Fibroblast of mammary gland (primary cell): ENCODE measurements at places on chromosomes 2 and 18.

DNA sequence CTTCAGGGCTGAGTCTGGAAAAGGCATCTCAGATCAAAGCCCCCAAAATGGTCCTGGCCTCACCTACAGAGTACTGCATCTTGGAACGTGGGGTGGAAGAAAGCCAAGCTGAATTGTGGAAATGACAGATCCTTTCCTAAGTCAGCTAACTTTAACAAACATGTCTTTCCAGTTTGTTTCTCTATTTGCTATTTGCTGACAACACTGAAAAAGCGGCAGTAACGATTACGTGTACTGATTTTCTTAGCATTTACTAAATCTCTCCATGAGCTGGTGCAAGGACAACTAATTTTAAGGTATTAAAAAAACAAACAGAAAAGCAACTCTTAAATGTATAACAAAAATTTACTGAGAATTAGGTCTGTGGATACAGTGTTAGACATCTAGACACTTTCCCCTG, 1.1 kb downstream of the HIBCH start:
- DNase-seq, result peak; percentile 10

- peak; percentile 86 for DNase-seq
Measured at GRCh38 chr2:13821255-13821880, 811.1 kb upstream of the LRATD1 start.

DNA sequence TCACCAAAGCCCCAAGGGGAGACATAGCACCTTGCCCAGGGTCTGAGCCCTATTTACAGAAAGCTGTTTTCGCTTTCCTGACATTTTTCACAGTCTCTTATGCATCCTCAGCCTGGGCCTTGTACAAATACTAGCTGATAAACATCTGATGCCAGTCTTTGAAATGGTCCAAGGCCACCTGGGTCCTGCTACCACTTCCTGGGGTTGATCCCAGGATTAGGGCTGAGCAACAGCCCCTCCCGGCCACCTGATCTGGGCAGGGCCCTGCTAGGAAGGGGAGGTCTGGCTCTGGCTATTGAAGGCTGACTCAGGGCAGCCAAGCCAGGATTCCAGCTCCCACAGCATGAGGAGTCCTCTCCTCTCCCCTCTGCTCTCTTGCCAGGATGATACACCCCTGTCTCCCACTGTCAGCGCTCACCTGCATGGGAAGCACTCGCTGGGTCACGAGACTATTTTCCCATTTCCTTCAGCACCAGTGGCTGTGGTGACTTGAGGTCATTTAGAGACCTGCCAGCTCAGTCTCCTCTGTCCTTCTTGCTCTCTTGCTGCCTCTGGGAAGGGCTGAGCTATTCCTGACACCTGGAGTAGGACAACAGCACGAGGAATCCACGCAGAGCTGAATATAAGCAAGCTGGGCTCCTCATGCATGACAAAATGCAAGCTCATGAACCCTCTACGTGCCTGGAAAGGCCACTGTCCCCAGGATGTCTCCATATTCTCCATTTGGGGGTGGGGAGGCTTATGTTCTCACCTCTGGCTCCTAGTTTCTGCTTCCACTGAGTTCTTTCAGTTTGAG, 53.0 kb upstream of the LGALSL start:
- no peak for DNase-seq

- DNase-seq, result peak; percentile 17
Measured at GRCh38 chr2:61910603-61911002, 5.1 kb downstream of the COMMD1 start.

GRCh38 chr18:56538746-56539145, 99.6 kb downstream of the TXNL1 start:
- DNase-seq, result peak; percentile 69

GRCh38 chr2:237835372-237835771, 24.1 kb upstream of the RAMP1 start:
- no peak for DNase-seq

DNA sequence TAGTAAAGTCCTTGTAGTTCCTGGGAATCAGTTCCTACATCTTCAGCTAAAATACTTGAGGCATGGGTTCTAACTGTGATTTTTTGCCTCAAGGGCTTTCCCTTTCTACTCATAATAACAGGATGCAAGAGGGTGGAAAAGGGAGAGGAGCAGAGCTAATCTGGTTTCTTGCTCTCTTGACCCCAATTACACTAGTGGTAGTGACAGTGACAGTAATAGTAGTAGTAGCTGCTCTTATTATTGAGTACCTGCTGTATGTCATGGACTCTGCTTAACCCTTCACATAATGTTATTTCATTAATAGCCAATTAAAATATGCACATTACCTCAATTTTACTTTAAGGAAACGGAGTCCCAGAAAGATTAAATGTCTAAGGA, 214.8 kb upstream of the HNRNPA3 start:
- DNase-seq, result no peak

DNA sequence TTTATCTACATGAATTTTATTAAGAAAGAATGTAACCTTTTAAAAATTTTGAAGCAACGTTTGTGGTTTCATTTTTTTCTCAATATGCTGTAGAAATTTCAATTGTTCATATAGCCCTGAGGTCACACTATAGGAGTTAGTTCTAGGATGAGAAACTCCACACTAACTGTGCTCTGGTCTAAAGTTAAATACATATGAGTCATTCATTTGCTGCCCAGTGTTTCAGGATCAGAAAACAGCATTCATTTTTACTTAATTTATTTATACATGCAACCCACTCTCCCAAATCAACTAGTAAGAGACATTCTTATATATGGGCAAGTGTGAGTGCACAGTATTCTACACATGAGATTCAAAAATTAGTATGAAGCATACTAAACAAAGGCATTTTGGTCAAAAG, 137.9 kb downstream of the DOCK10 start:
- DNase-seq, result peak; percentile 59

DNA sequence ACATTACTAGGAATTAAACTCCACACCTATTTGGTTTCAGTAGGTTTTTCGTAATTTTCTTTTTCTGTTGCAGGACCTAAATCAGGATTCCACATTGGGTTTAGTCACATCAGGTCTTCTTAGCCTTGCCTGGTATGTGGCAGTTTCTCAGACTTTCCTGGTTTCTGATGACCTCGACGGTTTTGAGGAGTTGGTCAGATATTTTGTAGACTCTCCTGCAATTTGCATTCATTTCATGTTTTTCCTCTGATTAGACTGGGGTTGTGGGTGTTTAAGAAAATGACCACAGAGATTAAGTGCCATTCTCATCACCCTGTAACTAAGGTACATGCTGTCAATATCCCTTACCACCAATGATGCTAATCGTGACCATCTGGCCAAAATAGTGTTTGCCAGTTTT, 97.3 kb upstream of the ST6GAL2 start:
- DNase-seq, result no peak

GRCh38 chr2:109500910-109501309, 112.9 kb downstream of the SEPTIN10 start:
- no peak for DNase-seq

GRCh38 chr2:8573234-8573941, 108.5 kb upstream of the ID2 start:
- no peak for DNase-seq

DNA sequence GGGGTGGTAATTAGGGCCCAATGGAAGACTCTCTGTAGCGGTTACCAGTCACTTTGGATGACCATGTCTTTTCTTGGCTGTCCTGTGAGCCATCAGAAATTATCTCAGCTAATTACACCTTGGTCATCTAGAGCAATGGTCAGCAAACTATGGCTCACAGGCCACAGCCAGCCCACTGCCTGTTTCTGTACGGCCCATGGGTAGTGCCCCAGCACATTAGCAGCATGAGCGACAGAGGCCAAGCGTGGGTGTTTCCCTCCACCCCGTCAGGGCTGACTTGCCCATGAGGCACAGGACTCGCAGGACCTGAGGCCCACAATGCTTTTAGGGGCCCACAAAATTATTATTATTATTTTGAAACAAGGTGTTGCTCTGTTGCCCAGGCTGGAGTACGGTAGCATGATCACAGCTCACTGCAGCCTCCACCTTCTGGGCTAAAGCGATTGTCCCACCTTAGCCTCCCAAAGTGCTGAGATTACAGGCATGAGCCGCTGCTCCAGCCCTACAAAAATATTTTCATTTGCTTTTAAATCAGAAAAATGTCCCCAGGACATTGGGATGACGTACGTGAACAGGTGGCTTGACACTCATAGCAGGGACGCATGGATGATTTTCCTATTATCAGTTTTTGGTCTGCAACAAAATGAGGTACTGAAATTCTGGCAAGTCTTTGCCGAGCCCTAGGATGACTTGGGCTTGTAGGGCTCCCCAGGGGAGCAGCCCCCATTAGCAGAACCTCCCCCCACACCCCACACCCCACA, 29.3 kb upstream of the CEP68 start:
- no peak for DNase-seq

DNA sequence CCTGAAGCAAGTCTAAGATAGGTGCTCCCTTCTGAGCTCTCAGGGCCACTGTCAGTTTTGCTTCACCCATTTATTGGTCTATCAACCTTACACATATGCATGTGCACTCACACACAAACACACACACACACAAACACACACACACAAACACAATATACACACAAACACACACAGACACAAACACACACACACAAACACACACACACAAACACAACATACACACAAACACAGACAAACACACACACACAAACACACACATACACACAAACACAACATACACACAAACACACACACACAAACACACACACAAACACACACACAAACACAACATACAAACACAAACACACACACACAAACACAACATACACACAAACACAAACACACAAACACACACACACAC, 181.6 kb upstream of the KLHL29 start:
- DNase-seq, result no peak

DNA sequence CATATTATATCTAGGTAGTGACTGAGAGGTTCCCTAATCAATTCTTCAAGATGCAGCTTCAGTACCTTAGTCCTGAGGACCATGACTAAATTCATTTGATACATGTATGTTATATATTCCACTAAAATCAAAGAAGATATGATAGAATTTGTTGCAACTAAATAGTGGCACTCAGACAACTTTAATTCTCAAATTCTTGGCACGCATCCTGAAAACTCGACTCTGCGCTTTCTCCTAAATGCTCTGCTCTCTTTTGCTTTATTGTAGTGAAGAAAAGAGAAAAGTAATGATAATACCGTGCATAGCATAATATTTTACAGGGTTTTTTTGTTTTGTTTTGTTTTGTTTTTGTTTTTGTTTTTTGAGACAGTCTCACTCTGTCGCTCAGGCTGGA, 475.3 kb downstream of the ARHGAP15 start:
- DNase-seq, result no peak

DNA sequence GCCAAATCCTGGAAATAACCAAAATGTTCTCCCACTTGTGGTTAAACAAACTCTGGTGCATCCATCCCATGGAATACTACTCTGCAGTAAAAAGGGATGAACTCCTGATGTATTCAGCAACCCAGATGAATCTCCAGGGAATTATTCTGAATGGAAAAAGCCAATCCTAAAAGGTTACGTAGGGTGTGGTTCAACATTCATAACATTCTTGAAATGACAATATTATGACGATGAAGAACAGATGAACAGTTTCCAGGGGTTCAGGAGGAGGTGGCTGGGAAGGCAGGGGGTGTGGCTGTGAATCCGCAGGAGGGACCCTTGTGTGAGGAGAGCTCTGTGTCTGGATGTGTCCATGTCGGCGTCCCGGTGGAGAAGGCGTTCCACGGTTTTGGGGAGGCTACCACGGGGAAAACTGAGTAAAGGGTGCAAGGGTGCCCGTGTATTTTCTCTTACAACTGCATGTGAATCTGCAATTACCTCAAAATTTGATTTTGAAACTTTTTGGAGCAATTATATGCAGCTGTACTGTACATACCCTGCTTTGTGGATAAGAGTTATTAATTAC, 47.3 kb downstream of the KCNG2 start:
- no peak for DNase-seq

GRCh38 chr2:36351736-36352349, 3.7 kb upstream of the CRIM1 start:
- DNase-seq, result peak; percentile 70

DNA sequence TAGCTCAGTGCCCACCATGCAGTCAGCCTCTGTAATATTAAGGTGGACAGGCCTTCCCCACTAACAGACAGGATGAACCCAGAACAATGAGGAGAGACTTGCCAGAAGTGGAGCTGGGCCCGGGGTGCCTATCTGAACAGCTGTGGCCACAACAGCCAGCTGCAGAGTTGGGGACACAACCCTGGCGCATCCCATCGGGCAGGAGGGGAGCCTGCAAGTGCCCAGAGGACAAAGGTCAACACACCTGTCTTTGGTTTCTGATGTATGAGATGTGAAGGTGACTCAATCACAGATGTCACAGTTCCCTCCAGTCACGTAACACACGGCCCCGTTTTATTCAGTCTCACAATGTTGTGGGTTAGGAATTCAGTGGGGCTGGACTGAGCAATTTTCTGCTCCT, 48.2 kb upstream of the TAF1B start:
- no peak for DNase-seq

DNA sequence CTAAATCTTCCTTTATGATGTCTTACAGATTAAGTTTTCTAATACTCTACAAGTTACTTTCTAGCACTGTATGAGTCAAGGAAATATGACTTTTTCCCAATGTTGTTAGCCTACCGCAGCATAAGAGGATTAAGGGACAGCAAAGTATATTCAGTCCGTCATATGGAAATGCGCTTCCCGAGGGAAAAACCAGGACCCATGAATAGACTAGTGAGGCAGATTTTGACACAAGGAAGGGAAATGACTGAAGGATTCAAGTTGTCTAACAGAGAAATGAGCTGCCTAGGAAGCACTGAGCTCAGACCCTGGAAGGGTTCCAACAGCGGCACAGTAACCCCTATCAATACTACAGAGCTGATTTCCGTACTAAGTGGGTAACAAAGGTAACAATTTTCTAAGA, 12.0 kb downstream of the SEPTIN10 start:
- no peak for DNase-seq

DNA sequence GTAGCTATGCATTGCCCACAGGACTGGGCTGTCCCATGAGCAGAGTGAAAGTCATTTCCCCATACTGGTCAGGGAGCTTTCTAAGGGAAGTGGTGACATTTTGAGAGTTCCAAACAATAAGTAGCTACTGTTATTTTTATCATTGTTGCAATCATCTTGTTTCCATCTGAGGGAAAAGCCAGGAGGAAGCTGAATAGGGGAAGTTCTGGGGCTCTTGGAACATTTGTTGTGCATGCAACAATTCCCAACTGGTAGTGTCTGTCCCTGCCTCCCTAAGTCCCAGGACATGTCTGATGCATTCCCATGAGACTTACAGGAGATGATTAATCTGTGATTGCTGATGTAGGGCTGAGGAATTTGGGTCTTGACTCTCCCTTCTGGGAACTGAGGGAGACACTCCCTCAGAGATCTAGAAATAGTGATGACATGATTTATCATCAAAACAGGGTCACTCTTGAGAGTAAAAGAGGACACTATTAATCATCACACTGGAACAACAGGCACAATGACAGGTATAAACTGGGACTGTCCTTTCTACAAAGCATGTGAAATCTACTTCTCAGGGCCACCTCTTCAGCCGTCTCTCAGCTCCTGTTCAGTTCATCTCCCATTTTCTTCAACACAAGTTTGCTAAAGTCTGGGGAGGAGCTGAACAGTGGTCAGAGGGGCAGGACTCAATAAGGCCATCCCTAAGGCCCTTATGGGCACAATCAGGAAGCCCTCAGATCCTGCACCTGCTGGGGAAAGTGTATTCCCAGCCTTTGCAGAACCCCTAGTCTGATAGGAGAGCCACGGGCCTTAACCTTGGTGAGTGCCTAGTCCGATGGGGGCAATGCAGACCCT, 28.0 kb upstream of the MARCO start:
- peak; percentile 52 for DNase-seq

- no peak for DNase-seq
Measured at GRCh38 chr2:98713332-98714015, 17.5 kb downstream of the MGAT4A start.

- no peak for DNase-seq
Measured at GRCh38 chr18:35525795-35526494, 28.2 kb upstream of the INO80C start.
